NK-92 treated with Interleukin-12 subunit alpha and Interleukin-12 subunit beta, amount 100 ng/mL, for 24 hours (cell line): ENCODE measurements at places on chromosomes 3 and 15.

GRCh38 chr3:23743141-23743784 lies 62.5 kb upstream of the UBE2E1 start:
- no peak for DNase-seq

GRCh38 chr3:54720604-54721003 lies 207.3 kb downstream of the LRTM1 start:
- no peak for DNase-seq

- no peak for DNase-seq
Measured at GRCh38 chr15:39593071-39593655, 12.3 kb downstream of the THBS1 start.

DNA sequence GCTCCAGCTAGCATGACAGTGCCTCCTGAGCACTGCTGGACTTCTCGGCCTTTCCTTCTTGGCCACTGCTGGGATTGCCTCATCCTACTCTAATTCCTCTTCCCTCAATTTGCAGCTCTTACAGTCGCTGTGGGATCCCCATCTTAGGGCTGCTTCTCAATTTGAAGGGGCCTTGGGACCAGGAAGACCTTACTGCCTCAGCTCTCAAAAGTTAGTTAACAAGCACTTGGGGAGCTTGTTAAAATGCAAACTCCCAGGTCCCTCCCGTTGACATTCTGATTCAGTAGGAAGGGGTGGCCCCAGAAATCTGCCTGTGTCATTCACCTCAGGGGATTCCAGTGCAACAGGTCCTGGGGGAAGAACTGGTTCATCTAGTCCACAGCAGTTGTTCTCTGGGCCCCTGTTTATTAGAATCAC lies 14.8 kb downstream of the BDH1 start:
- DNase-seq: no peak

GRCh38 chr3:139378587-139379241 lies 10.7 kb downstream of the COPB2 start:
- DNase-seq: no peak

DNA sequence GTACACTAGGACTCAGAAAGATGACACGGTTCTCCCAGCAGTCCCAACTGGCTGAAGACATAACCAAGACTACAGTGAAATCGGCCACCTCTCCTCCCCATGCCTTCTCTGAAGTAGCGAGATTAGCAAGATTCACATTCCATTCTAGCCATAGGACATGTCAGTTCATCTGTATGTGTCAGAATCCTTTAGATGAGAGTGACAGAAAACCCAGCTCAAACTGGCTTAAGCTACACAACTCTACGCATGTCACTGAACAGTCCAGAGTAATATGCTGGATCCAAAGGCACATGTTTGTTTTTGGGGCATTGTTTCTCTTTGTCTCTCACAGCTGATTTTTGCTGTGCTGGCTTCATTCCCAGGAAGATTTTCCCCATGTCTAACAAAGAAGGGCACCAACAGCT lies 75.8 kb downstream of the RARB start:
- DNase-seq: no peak

- DNase-seq: no peak
Measured at GRCh38 chr3:169288553-169288952, 375.0 kb downstream of the MECOM start.

DNA sequence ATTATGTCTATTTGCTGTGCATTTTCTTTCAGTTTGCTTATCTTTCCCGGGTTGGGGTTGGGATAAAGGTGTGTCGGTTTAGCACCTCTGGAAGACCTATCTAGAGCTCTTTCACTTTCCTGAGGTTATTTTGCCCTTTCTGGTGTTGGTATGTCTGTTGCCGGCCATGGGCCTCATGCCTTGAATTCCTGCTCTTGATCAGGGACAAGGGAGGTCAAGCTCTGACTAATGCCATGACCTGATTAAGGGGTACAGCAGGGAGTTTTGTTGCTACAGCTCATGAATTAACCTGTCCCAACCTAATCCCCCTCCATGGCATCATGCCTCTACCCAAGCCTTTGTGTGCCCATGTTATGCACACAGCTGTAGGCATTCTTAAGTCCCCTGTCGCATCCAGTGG lies 70.5 kb upstream of the GOLGA6B start:
- DNase-seq: no peak

DNA sequence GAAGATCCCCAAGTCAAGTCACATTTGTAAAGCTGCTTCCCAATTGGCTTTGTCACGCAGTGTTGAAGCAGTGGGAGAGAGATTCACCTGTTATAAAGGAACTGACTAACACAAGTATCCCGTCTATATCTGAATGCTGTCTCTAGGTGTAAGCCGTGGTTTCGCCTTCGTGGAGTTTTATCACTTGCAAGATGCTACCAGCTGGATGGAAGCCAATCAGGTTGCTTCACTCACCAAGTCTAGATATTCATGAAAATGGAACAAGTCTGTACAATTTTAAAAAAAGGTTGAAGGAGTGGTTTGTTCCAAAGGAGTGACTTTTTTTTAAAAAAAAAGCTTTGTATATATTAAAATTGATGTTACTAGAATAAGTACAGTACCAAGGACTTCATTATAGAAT lies 11.7 kb downstream of the RBM5 start:
- DNase-seq: no peak

GRCh38 chr3:41987627-41988026 lies 25.7 kb upstream of the ULK4 start:
- DNase-seq: no peak

- no peak for DNase-seq
Measured at GRCh38 chr15:93982226-93982727, 249.1 kb upstream of the MCTP2 start.

GRCh38 chr3:53718462-53718861 lies 127.8 kb downstream of the CHDH start:
- no peak for DNase-seq

DNA sequence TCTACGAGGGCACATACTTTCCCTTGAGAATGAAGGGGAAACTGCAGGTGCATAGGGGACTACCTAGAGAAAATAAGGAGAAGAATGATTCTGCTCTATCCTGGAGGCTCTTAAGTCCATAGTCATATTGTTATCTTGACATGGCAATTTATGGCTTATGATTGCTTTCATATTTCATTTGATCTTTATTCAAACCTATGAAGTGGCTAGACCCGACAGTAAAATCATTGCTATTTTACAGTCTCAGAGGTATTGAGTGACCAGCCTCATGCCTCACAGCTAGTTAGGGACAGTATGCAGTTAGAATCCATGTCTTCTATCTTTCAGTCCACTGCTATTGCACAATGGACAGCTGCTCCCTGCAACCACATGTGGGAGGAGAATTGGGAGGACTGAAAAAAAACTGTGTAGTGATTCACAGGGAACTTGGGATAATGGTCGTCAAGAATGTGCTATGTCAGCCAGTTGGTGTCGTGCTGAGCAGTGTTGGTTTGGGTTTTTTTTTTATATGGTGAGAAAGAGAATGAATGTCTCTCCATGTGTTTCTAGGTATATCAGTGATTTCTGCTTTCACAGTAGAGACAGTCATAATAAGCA lies 63.2 kb upstream of the SPPL2A start:
- DNase-seq: no peak

DNA sequence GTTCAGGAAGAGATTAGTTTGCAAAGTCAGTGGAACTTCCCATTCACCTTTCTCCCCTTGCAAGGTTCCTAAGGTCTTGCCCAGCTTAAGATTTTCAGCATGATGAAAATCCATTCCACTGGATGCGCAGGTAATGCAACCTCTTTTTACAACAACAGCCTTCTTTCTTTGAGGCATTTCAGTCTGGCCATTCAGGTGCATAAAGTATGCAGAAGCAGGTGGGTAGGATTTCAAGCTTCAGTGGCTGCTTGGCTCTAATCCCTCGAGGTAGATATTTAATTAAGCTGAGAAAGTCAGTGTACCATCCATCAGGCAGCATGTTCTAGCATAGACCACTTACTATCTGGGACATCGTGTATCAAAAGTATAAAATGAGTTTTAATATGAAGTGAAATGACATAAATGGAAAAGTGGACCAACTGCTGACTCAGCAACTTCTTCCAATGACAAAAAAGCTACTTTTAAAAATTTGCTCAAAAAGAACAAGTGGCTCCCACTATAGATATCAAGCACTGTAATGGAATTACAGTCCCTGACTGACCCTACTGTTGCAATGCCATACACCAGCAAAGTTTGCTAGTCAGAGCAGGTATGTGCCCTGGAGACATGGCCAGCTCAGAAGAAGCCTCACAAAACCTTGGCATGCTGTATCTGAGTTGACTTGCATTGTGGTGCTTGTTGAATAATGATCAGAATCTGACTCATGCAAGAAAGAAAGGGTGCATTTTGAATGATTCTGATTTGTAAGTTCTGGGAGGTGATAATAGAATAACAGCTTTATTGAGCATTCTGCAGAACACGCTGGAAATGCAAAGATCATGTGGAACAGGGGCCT lies 459.9 kb upstream of the MCTP2 start:
- DNase-seq: no peak

DNA sequence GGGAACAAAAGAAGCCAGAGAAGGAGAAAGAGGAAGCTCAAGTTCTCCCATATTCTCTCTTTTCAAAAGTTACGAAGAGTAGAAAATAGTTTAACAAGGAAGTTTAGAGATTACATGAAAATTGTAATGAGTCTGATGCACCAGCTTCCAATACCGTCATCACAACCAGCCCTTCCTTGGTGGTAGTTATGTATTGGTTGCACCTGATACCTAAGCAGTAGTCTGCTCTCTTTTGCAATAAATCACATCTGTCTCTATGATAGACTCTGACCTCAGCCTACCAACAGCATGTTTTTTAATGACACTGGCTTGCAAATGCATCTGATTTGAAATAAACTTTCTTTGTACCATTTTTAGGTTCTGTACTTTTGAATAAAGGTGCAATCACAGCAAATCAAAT lies 575.8 kb downstream of the FHIT start:
- no peak for DNase-seq

DNA sequence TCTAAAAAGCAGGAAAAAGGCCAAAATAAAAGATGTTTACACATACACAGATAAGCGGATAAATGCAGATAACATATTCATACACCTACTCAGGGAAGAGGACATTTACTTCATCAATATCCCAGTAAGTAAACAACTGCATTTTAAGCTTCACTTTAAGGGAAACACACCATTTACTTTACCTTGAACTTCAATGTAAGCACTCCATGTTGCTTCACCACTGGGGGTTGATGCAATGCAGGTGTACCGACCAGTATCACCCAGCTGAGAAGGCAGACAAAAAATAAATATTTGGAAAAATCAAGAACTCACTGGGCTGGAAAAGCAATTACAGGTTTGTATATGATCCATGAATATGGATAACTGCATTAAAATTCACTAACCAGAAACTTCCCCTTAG lies 1099.5 kb downstream of the ROBO1 start:
- no peak for DNase-seq

- DNase-seq: no peak
Measured at GRCh38 chr3:51681453-51681852, 10.4 kb downstream of the TEX264 start.
